T-helper 17 cell (primary cell): ENCODE measurements at places on chromosomes 1 and 21.

DNA sequence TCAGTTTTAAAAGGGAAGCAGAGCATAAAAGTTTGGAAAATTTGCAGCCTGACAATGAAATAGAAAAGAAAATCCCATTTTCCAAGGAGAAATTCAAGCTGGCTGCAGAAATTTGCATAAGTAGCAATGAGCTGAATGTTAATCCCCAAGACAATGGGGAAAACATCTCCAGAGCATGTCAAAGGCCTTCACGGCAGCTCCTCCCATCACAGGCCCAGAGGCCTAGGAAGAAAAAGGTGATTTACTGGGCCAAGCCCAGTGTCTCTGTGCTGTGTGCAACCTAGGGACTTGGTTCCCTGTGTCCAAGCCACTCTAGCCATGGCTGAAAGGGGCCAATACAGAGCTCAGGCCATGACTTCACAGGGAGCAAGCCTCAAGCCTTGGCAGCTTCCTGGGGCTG lies 26.1 kb downstream of the KRTAP20-3 start:
- no peak for DNase-seq

DNA sequence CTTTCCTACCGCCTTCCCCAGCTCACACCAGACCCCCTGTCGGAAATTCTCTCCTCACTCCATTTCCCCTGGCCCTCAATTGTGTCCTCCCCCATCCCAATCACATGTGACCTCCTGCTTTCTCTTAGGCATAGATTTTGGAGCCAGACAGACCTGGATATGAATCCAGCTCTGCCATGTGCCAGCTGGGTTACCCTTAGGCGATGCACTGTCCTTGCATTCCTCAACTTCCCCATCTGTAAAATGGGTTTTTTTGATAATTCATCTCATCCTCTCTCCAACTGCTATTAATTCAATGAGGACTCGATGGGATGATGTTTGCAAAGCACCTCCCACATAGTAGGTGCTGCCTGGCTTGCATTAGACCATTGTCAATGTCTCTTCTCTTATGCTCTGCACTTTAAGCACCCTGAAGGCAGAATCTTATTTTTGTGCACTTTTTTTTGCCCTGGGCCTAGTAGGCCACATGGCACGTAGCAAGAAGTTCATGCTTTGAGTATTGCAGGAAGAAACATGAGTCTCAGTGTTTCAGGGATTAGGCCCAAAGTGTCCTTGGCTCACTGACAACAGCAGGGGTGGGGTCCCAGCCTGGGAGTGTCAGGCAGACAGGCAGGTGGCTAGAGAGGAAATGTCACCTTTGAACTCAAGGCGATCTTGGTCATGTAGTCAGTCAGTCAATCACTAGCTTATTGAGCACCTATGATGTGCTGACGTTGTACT lies 47.6 kb downstream of the TAS1R2 start:
- no peak for DNase-seq

DNA sequence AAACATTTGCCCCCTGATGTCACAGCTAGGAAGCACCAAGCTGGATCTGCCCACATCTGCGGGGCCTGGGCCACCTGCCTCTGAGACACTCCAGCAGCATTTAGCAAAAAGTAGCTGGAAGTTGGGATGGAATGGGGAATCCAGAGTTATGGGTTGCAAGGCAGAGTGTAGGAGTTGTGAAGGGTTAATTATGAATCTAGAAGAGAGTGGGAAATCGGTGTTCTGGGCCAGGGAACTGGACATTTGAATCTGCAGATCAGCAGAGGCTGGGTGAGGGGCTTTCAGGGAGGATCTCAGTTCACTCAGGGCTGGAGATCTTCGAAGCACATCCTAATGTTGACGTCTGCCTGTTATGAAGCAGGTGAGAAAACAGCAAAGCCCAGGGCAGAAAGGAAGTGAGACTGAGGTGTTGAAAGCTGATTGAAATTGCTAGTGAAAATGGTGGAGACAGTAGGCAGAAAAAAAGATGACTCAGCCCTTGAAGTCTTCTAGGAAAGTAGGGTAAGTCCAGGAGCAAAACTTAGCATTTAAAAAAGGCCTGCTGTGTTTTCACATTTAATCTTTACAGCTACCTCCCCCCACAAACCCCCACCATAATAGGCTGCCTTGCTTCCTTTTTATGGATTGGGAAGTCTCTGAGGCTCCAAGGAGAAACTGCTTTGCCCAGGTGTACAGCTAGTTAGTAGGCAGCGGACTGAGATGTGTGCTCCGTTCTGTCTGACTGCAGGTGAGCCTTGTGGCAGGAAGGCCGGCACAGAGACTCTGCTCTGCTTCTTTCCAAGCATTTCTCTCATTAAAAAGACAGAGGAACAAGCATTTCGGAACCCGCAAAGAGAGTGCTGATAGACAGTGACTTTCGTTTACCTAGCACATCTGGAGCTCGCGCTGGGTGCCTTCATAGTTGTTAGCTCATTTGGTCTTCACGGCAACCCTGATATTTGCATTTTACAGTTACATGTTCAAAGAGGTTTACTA lies 7.2 kb downstream of the VANGL1 start:
- no peak for DNase-seq

- no peak for DNase-seq
These were observed 67.2 kb upstream of the RUNX3 start for GRCh38 chr1:24996983-24997893.
